ENCODE measurements at places on chromosomes 1 and 21. TPM values are rescaled to one million over a fixed set of nuclear protein-coding genes. Genes with fewer than 3 reads are reported as not detected.

DNA sequence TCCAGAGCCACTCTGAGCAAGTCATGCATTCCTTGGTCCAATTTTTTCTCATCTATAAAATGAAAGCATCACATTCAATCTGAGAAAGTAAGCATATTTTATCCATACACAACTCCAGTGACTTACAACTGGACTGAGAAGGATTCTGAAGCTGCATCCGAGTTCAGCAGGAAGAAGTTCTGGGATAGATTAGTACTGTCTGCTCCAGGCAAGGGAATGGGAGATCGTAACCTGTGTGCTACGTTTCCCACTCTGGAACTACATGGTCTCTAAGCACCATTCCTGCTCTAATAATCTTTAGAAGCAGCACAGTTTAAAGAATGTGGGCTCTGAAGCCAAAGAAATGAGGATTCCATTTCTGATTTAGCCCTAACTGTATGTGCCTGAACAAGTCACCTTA lies 79.4 kb downstream of the LACTBL1 start:
- no peak for DNase-seq

TMPRSS2 gene
- total RNA-seq: 27.1 TPM

DNA sequence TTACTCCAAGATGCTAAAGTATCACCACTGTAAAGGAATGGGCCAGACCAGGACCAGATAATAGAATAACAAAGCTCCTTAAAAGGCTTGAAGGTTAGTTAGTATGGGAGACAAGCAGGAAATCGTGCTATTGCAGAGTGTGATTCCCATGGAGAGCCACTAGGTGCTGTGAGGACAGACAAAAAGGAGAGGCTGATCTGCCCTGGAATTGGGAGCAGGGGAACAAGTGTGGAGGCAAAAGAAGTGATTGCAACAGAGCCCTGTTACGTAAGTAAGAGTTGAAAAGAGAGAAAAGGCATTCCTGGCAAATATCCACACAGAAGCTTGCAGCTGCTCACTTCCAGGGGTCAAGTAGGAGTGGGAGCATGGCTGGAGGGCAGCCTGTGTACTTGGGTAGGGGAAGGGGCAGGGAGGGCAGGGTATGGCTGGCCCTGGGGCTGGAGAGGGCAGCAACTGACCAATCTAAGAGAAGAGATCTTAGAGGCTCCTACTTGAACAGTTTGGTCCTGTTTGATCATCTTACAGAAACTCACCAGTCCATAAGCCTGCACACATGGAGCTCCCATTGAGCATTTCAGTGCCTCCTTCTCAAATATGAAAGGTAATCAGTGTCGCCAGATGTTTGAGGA lies 207.7 kb upstream of the GJB5 start:
- DNase-seq: no peak

MANEAL gene
- 3.3 TPM for total RNA-seq

PLA2G2C gene
- total RNA-seq: not detected

DNA sequence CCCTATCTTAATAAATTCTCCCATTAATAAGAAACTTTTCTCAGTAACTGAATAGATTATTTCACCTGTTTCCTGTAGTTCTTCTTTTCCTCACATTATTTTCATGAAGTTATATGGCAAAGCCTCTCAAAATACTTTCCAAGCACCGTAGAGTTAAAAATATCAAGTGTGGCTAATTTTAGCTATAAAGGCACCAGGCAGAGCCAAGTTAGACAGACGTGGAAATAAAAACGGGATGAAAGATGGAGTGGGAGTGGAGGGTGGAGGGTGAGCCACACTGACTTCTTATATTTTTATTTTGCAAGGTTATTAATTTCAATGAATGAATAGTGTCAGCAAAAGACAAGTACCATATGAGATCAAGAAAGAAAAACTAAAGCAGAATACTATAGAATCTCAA lies 71.7 kb downstream of the ENAH start:
- DNase-seq: no peak

DNA sequence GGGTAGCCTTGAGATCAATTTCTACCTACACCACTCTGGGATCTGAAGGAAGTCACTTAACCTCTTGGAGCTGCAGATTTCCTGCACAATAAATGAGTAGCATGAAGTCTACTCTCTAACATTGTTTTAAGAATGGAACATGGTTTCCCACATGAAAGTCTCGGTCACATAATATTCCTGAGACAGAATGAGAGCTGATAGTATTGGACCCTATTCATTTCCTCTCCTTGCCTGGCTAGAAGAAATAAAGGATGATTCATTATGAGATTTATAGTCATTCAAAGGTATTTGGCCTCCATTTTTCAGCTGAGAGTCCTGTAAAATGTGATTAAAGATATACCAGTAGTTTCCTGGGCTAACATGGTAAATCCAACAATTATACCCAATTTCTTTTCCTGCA lies 56.7 kb downstream of the ARHGAP29 start:
- no peak for DNase-seq

GRCh38 chr1:43957407-43958040 lies 10.8 kb downstream of the IPO13 start:
- DNase-seq: no peak

KCNJ15 gene
- 11.4 TPM for total RNA-seq

- DNase-seq: no peak
These were observed 19.1 kb downstream of the DMBX1 start for GRCh38 chr1:46508757-46509156.

- DNase-seq: peak; percentile 40
These were observed 60.1 kb upstream of the PTCH2 start for GRCh38 chr1:44903011-44903680.

DNA sequence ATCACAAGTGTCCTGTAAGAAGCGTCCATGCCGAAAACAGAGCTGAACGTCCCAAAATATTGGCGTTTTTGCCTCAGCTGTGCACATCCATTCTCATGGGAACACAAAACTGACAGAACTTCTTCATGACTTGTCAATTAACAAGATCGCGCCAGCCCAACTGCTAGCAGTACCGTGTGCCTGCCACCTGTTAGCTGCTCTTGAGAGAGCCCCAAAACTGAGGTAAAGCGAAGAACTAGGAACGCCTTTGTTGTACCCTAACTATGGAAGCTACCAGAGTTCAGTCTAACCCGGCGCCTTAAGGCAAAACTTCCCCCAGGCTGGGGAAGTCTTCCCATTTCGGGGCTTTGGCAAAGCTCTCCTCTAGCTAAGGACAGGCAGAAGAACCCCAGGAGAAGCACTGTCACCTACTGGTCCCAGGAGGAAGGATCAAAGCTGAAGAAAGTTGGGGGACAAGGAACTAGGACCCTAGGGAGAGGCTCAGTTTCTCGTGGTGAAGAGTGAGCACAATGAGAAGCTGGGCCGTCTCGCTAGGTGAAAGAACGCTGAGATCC lies 719 bp downstream of the EYA3 start:
- no peak for DNase-seq

All from urinary bladder (tissue), 4 donors.